NCI-H460 (cell line): ENCODE measurements at places on chromosomes 3 and 15.

GRCh38 chr3:190541560-190541959 is 27.7 kb downstream of the IL1RAP start:
- DNase-seq = no peak

DNA sequence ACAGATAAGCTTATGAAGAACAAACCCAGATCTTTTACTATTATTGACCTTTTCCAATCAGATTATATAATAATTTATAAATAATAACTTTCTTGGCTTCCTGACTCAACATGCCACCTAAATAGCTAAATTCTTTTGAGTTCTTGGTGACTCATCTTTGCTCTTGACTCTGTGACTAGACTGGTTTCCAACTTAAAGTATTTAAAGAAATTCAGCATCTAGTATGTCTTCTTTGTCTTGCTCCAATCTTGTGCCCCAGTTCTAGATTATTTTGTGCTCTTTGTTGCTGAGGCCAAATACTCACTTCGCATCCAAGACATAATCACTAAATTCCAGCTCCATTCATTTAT is 483.2 kb upstream of the TBL1XR1 start:
- no peak for DNase-seq

DNA sequence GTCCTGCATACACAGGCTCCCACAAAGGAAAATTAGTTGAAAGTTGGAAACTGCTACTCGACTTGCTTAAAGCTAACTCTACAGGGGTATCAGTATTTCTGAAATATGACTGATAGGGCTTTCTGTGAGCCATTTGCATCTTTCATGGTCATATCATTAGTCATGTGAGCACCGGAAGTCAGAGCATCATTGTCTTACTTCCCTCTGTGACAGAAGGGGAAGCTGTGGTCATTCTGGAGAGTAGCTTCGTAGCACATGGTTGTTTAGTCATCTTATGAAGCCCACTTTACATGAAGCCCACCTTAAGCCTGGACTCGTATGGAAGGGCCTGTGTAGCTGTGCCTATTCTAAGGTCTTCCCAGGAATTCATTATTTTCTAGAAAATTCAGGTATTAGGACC is 69.0 kb downstream of the COL6A5 start:
- no peak for DNase-seq

- no peak for DNase-seq
These were observed 303.0 kb downstream of the PLOD2 start for GRCh38 chr3:145857956-145858355.

DNA sequence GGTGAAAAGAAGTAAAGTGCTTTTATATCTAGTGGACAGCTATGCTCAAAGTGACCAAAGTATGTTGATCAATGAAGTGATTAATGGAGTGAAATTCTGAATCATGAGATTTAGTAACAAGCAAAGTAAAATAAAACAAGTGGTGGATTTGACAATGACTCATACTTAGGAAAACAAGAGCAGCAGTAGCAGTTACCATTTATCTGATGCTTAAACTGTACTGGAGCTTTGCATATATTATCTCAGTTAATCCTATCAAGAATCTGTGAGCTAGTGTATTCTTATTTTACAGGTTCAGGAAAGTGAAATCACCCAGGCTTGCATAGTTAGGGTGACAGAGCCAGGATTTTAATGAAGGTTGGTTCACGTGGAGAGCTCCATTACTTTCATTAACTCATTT is 50.6 kb upstream of the SPATA16 start:
- no peak for DNase-seq

DNA sequence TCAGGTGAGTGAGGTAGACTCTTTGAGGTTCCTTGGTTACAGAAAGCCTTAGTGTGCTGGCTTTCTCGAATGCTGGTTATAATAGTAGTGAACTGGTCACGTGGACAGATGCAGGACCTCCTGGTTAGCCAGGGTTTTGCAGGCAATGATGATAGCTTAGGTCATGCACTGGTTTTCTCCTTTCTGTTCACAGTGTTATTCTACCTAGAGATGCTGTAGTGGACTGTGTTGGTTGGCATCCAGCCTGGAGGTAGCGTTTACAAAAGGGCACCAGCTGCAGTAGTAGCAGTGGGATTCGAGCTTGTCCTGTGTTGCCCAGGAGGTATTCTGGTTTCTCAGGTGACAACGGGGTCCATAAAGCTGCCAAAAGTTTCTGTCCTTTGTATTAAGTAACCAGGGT is 27.0 kb downstream of the PCCB start:
- no peak for DNase-seq

DNA sequence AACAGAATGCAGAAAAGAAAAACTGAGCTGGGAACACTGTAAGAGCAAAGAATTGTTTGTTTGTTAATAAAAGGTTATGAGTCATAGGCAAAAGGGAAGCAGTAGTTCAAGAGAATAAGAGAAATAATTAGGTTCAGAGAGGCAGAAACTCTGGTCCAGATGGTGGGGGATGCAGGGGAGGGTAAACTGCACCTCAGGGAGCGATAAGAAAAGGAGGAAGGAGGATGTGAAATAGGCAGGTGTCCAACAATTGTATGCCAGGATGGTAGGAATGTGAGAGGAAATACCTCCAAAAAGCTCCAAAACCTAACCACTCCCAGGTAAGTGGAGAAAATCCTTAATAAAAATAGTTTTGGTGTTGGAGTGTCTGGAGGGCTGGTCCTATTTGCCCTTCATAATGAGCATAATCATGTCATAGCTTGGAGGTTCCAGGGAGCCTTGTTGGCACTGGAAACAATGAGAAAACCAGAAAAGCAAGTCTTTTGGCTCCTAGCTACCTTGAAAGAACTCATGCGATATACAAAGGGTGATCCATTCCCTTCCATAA is 405.4 kb upstream of the TBL1XR1 start:
- DNase-seq = no peak

- DNase-seq = no peak
These were observed 35.2 kb downstream of the SRPRB start for GRCh38 chr3:133840767-133841166.

DNA sequence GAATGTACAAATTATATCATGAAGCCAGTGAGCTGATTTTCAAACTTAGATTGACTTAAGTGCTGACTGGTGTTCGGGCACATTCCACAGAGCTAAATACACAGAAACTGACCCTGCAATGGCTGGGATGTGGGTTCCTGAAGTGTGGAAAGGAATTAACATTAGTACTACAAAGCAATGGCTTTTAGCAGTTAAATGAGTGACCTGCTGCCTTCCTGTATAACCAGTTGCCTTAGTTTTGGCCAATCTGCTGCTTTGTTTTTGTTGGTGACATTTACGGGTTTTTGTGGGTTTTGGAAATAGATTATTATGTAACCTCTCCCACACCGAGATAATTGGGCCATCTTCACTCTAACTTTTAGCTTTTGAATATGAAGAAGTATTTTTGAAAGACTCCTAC is 2.4 kb upstream of the SKIC8 start:
- DNase-seq = no peak

GRCh38 chr3:73026760-73027113 is 30.1 kb downstream of the PPP4R2 start:
- no peak for DNase-seq

GRCh38 chr15:48962662-48963523 is 826 bp downstream of the SHC4 start:
- DNase-seq = no peak

DNA sequence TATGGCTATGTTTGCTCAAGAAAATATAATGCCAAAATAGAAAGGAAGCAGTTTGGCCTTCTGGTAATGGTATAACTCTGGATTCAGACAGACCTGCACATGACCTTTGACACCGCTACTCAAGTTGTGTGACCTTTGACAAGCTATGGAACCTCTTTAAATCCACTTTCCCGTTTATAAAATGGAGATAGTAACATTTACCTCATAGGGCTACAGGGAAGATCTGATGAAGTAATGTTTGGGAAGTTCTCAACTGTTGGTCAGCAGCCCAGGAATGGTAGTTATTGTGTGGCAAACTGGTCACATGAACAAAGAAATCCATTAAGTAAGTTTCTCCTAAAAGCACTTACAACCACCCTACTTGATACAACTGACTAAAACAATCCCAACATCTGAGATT is 95.1 kb upstream of the PHLDB2 start:
- DNase-seq = no peak

DNA sequence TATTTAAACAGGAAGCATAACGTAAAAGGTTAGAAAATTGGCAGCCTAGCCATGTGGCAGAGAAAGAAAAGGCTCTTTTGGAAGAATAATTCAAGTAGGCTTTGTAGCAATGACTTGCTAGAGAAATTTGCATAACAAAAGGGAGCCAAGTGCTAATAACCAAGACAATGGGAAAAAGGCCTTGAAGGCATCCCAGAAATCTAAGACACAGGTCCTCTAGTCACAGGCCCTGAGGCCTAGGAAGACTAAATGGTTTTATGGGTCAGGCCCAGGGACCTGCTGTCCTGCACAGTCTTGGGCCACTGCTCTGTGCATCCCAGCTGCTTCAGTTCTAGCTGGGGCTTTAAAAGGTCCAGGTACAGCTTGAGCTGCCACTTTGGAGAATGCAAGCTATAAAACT is 78.5 kb downstream of the FGF7 start:
- DNase-seq = no peak

DNA sequence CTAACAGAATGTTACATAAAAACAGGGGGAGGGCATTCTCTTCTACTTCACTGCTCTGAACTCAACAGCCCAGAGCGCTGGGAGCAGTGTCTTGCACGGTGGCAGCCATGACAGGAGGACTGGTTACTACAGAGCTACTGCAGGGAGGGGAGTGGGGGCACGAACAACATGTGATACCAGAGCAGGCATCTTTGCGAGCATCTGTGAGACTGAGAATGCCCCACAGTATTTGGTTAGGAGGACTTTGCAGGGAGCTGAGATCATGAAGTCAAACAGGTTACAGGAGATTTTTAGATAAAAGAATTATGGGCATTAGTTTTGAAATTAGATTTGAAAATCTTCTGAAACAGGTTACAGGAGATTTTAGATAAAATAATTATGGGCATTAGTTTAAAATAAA is 58.8 kb upstream of the GOLGA8B start:
- DNase-seq = no peak

- DNase-seq = no peak
These were observed 3.6 kb upstream of the GRAMD1C start for GRCh38 chr3:113834983-113835382.

DNA sequence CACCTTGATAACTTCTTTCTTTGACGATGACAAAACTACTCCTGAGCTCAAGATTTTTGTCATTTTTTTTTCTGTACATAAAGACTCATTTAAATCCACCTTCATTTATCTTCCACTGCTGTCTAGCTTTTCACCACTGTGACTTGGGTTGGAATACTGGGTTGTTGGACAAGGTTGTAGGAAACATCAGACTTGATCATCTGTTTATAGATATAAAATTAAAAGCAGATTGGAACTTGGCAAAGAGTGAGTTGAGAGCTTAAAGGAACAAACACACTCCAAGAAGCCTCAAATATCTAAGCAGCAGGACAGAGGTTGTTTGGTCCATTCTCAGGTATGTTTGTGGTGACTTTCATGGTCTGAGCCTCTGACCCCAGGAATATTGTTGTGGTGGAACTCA is 141.7 kb upstream of the NDN start:
- DNase-seq = no peak

DNA sequence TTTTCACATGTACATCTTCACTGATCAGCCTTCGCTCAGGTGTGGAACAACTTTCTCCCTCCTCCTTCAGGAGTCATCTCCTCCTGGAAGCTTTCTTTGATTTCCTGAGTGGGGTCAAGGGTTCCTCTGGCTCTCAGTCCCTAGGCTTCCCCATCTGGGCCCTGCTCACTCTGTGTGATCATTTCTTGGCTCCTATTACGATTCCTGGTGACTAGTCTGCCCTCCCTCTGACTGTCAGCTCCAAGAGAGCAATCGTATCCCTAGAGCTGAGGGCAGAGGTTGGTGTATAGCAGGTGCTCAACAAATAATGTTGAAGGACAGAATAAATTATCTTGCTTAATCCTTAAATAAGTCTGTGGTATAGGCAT is 15.3 kb upstream of the PRKCD start:
- DNase-seq = no peak

DNA sequence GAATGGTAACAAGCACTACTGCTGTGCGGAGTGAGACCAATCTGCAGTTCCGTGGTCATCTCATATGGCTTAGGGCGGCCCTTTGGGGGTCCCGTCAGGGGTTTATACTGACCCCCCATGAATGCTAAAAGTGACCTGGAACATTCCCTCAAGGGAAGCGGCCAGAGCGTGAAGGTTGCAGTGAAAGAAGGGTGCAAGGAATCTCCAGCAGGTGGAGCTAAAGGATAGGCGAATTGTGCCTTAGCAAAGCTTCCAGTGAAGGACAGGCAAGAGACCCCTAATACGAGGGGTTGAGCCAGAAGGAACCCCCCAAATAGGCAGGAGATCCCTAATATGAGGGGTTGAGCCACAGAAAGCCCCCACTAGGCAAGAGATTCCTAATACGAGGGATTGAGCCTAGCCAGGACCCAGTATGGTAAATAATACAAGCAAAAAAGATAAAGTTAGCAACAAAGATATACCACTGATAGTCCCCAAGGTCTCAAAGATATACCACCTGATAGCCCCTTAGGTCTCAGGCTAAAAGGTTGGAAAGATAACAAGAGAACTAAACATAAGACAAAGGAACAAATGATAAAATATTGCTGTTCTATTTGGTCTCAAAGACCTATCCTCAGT is 32.8 kb downstream of the ZNF589 start:
- peak; percentile 60 for DNase-seq

GRCh38 chr3:197408177-197408957 is 110.0 kb upstream of the DLG1 start:
- no peak for DNase-seq

GRCh38 chr15:38520035-38520434 is 44.6 kb downstream of the RASGRP1 start:
- no peak for DNase-seq

DNA sequence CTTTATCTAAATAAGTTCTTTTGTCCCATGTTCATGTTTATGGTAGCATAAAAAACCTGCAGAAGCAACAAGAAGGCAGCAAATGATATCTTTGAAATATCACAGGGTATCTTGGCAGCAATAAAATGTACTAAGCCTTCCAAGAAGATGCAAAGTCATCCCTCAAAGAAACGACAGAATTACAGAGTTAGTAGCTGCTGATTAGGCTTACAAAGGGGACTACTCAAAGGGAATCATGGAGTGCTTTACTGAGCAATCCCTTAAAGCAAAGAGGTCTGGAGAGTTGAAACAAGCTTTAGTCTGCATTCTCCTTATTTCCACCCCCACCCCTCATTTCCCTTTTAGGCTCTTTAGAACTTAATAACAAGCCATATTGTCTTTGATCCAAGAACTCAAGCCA is 935.0 kb downstream of the SQOR start:
- no peak for DNase-seq

- no peak for DNase-seq
These were observed 64.8 kb upstream of the SLCO2A1 start for GRCh38 chr3:134094491-134094890.

DNA sequence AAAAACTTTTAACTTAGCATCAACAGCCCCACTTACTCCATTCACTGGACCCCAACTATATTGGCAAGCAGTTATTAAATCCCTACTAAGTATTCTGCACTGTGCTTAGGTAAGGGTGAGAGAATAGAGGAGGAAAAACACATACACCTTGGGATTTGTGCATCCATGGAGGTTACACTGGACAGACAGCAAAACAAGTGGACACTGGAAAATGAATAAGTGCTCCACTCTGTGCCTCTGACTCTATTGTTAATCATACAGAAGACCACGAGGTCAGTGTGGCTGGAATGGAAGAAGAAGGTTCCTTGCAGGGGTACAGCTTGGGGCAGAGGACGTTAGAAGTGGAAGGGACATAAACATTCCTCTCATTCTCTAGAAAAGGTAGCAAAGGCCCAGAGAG is 3.2 kb downstream of the ADCY5 start:
- no peak for DNase-seq
